Cerebellar nuclear complex (tissue), 1 donor: ENCODE measurements at places on chromosomes 1 and 21.

DNA sequence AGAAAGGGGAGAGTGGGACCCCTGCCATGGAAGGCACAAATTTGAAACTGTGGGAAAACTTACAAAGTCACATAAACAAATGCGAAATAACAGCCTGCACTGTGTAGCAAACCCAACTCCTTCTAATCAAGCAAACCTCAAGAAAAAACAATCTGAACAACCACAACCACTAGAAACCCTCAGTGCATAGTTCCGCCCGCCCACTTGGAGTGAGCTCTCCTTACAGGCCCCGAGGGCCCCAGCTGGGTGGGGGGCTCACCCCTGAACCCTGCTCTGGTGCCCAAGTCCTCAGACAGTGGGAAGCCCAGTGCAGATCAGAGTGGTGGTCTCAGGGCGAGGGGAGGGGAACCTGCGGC lies 931 bp upstream of the MXRA8 start:
- DNase-seq = no peak

DNA sequence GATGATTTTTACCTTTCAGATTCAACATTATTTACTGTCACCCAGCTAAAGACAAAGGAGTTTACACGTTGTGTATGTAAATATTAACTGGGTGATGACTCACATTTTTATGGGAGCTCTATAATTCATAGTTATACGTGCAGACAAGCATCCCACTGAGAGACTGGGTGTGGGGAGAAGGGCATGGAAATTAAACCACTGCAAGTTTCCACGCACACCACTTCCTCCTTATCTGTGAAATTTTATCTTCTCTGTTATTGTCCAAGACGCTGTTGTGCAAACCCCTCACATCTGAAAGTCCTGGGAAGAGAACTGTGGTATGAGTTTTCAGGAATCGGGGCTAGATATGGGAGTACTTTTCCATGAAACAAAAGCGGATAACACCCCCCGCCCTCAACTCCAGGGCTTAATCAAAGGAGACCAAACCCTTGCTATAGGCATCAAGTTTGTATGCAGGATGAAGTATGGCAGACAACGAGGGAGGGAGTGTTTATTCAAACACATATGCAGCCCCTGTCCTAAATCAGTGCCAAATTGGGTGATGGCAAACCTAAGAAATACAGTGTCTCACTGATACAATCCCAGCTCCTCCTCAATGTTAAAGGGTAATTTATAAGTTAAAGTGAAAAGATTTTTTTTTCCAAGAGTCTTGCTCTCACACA lies 23.3 kb upstream of the DPT start:
- no peak for DNase-seq

DNA sequence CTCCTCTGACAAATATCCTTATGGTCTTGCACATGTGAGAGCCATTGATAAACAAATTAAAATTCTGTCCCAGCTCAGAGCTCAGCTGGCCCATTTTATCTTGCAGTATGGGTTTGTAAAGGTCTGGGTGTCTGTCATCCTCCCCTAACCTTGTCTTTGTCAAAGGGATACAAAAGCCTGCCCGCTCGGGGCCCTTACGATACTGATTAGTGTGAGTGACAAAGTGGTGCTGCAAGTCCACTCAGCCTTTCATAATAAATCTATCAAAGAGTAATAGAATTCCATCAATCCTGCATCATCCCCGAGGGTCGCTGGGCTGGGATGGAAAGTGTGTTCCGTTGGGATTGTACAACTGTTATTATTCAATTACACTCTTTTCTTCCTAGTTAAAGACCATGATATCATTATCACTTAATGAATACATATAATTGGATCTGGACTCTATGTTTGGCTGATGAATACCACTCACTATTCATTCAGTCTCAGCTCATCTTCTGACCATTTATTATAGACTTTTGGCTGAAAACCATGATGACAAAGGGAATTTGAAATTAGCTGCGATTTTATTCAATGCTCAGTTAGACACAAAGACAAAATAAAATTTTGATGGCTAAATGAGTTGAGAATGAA lies 122.5 kb upstream of the FOXD3 start:
- no peak for DNase-seq

- DNase-seq = peak; percentile 24
Measured at GRCh38 chr1:101257500-101258325, 20.9 kb downstream of the S1PR1 start.

DNA sequence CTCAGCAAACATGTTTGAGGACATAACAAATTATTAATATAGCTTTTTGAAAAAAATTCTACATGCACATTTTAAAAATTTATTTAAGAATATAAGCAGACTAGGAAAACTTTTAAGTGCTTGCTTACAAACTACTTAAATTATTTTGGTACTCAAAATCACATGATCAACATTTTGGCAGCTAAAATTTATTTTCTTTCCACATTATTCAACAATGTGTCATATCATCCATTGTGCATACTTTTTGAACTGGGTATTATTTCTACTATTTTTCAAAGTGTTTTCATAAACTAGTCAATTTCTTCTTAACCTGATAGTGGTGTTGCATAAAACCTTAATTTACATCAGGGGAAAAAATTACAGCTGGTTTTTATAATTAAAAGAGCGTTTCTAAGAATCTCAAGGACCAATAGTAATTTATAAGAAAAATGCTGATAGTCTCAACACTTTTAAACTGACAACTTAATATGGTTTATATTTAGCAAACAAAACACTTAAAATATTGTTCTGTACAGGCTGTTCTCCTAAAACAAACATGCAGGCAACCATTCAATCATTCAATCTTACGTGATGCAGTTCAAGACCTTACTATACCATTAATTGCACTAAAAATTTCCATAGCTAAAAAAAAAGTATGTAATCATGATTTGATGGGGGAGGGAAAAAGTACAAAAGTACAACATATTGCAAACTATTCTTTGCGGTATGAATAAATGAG lies 105.0 kb downstream of the GPATCH2 start:
- no peak for DNase-seq

DNA sequence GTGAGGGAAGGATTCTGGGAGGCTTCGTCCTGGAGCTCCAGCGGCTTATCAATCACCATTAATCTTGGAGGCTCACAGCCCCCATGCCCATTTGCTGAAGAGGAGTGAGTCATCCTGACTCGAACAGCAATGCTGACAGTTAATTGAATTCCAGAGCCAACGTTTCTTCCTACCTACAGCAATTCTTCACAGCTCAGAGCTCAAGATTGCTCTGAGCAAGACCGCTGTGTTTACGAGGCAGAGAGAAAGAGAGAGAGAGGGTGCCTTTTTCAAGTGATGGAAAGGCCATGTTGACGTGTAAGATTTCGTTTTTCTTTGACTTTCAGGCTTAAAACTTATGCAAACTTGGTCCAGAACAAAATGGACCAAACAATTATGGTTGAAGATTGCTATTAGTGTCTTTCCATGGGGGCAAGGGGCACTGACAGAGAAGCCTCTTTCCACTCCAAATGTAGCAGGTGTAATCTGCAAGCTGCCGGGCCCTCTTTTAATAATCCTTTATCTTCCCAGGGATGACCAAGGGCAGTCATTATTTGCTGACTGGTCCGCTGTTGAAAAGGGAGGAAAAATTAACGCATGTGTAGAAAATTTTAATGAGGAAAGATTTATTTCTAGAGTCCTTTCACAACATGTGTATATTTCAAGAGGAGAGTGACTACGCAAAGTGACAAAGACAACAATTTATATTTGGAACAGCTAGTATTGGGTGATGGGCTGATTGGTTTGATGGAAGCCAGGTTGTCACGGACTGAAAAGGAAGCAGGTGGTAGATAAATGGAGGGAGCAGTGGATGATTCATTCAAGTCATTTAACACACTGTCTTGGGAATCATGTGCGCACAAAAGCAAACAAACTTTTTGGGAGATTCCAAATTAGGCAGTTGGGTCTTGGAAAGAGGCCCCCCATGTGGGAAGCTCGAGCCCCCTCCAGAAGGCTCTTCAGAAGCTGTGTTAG lies 136.1 kb upstream of the IRF2BP2 start:
- DNase-seq = no peak

DNA sequence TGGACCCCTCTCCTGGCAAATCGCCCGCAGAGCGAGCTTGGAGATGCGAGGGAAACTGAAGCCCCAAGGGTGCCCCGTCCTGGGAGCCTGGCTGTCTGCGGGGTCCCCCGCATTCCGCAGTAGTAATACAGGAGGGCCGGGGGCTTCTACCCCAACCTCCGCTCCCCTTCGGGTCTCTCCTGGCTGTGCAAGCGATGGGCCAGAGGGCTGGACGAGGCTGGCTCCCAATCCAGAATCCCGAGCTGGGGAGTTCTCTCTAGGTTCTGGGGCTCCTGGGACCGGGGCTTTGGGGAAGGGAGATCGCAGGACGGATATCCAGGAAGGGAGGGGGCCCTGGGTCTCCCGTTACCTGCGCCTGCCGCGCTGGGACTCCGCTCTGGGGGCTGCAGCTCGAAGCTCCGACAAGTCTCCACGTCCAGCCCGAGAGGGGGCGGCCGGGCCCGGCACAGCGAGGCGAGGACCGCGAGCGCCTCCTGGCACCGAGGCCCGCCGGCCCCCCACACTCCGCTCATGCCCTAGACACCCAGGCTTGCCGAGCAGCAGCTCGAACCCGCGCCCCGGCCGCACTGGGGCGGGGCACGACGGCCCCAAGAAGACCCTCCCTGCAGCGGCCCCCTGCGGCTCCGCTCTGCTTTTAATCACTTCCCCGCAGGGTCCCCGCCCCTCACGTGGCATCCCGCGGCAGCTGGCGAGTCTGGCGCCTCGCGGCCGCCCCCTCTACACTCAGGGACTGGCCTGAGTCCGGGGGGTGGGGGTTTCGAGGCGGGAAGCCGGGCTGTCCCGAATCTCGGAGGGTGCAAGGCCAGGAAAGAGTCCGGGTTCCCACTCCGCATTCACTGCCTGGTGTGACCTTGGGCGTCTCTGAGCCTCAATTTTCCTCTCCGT lies at the start of gene SYT6:
Gene SYT6, minus strand, starts transcription at position 609 of the 885 bp plus-strand sequence. Its CDS starts 97 bp downstream, at position 512.
- DNase-seq = no peak

DNA sequence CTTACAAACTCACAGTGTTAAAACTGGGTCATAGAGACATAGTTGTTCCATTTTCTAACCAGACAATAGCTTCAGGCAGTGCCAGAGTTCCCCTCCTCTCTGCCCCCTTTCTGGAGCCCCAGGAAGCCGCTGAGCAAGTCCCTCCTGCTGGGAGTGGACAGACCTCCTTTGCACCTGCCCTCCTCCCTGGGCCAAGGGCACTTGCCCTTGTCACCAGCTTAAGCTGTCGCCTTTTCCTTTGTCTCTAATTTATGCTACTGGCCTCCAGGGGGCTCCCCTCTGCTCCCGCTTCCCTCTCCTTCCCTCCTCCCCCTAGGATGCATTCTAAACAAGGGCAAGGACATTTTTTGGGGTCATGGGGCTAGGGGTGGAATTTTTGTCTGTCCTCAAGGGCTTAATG lies 182.4 kb downstream of the MIS18A start:
- DNase-seq = no peak

- DNase-seq = no peak
Measured at GRCh38 chr1:160438317-160438918, 38.1 kb downstream of the VANGL2 start.

GRCh38 chr1:116868385-116868784 lies 41.3 kb upstream of the PTGFRN start:
- no peak for DNase-seq

- no peak for DNase-seq
Measured at GRCh38 chr1:226638608-226639007, 90.0 kb downstream of the STUM start.

- no peak for DNase-seq
Measured at GRCh38 chr1:50611675-50612074, 188.4 kb upstream of the DMRTA2 start.

GRCh38 chr1:147124266-147124665 lies 48.0 kb downstream of the PRKAB2 start:
- DNase-seq = no peak

GRCh38 chr21:26448751-26449150 lies 124.3 kb downstream of the CYYR1 start:
- no peak for DNase-seq

- no peak for DNase-seq
Measured at GRCh38 chr1:208251911-208252835, 8.0 kb upstream of the PLXNA2 start.

GRCh38 chr1:156781585-156782186 lies 14.4 kb downstream of the PRCC start:
- no peak for DNase-seq

DNA sequence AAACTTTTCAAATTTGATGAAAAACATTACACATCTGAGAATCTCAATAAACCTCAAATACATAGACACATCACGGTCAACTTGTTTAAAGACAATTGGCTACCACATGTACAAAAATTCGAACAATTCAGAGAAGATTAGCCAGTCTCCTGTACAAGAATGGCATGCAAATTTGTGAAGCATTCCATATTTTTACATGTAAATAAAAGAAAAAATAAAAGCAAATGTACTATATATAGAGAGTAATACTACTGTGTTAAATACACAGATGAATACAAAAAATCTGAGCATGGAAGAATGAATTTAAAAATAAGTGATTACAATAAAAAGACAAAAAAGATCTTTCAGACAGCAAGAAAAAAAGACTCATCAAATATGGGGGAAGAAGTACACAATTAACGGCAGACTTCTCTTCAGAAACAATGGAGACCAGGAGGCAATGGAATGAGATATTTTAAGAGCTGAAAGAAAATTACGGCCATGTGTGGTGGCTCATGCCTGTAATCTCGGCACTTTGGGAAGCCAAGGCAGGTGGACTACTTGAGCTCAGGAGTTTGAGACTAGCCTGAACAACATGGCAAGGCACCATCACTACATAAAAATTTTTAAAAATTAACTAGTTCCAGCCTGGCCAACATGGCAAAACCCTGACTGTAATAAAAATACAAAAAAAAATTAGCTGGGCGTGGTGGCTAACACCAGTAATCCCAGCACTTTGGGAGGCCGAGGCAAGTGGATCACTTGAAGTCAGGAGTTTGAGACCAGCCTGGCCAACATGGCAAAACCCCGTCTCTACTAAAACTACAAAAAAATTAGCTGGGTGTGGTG lies 23.2 kb downstream of the HAX1 start:
- DNase-seq = no peak

DNA sequence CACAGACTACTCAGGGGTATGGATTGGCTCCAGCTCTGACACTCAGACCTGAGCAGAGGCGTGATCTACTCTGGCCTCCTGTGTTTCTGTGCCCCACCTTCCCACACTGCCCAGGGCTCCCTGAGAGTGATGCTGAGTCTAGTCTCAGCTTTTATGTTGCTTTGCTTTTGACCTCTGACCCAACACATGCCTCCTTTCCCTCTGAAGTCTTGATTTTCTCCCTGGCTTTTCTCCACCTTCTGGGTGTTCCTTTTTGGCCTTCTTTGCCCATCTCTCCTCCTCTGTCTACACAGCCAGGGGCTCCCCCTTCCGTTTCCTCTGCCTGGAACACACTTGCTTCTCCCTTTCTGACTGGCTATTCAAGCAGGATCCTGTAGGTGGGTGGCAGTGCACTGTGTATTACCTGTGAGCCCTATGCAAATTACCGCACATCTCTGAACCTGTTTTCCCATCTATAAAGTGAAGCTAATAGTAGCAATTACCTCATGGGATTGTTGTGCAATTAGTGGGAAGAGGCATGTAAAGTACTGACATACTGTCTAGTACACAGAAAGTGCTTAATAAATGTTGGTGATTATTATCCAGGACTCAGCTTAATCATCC lies 13.7 kb upstream of the MEX3A start:
- no peak for DNase-seq

DNA sequence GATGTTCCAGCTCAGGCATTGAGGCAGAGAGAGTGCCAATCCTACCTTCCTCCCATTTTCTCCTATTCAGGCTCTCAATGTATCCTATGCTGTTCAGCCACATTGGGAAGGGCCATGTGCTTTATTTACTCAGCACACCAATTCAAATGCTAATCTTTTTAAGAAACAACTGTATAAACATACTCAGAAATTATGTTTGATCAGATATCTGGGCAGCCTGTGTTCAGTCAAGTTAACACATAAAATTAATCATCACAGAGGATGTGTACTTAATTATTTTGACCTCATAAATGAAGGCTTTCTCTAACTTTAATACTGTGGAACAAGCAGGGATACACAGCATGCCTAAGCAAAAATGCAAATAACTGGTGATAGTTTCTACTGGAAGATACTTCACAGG lies 149.8 kb downstream of the NCAM2 start:
- no peak for DNase-seq
